ENCODE measurements at places on chromosomes 5 and 9.

DNA sequence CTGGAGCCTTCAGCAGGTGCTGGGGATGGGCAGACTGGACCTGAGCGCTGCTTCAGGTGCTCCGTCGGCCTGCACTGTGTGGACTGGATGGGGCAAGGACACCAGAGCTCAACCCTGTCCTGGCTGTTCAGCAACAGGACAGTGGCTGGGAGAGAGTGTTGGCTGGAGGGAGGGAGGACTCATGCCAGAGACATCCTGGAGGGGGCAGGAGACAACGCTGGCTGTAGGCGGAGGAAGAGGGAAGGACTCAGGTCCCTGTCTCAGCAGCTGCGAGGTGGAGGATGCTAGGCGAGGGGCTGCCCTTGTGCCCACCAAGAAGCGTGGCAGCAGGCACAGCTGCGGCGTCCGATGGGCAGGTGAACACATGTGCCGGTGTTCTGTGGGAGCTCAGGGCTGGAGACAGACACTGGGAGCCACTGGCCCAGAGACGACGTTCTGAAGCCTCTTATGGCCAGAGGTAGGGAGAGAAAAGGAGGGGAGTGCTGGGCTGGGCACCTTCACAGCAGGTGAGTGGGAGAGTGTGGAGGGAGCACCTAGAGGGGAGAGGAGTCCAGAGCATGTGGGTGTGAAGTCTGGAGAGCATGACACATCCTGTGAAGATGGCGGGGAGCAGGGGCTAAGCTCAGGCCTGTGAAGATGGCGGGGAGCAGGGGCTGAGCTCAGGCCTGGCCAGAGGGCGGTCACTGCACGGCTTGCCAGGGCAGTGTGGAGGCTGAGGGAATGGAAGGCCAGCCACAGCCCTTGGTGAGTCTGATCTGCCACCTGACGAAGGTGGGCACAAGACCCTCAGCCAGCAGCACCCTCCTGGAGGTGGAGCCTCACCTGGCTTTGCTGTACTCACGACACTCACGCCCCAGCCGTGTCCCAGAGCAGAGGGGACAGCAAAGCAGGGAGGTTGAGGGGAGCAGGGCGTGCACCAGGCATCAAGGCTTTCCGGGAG is 79.1 kb upstream of the FCN1 start:
- no peak for DNase-seq

- DNase-seq, result no peak
Observed at GRCh38 chr5:133147815-133148567, 96.2 kb downstream of the HSPA4 start.

DNA sequence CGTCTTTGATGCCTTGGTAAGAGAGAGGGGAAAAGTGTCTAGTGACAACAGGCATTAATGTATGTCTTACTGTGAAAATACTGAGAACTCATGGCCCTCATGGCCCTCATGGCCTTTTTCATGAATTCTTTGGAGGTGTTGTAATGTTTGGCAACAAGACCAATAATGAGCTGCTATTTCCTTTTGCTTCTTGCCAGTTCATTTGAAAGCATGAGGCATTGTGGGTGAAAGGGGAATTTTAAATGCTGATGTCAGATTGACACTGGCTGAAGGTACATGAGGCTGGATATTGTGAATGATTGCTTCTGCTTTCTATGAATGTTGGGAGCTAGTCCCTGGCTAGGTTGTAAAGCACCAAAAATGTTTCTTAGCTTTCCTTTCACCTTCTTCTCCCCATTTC is 79.2 kb downstream of the DOCK2 start:
- no peak for DNase-seq

DNA sequence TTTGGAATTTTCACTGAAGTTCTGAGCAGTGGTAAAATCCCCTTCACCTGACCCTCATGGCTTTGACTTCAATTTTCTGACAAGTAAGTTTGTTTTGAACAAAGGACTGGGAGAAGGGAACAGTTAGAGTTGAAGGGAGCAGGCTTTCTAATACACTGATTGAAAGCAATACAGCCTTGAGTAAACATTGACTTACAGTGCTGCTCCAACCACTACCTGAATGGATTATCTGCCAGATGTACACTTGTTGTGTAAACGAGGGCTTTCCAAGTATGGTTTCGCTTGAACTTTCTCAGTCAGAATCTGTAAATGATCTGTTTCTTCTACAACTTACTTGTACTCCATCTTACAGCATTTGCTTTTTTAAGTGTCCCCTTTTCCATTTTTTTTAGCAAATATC is 1414.9 kb upstream of the NUDT12 start:
- DNase-seq, result no peak

DNA sequence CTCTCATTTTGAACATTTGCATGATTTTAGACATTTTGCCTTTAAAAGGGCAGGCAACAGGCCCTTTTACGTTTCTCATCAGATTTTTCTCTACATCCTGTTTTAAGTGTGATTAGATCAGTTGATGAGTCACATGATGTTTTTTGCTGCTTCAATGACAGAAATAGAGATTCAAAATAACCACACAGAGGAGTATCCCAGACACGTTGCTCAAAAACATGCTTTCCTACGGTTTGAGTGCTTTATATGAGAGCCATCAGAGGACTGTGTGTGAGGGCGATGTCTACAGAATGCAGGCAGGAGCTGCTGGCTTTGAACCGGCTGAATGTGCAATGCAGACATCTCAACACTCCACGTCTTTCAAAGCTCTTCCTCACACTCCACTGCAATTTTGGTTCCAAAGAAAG is 42.1 kb downstream of the OTULIN start:
- no peak for DNase-seq

GRCh38 chr9:13291718-13292117 is 12.2 kb upstream of the MPDZ start:
- no peak for DNase-seq

DNA sequence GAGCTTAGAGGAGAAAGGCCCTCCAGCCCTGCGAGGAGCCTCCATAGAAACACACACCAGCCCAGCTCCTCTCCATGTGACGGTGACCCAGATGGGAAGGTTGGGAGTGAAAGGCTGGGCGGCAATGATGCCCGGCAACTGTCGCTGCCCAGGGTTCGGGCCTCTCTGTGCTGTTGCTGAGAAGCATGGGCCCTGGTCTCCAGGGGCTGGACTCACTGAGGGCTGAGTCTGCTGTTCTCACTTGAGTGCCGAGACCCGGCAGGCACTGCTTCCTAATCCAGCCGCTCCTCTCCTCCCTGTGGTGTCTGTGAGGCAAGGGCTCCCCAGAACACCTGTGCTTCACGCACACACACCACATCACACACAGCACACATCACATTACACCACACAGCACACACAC is 493.6 kb downstream of the GADD45G start:
- no peak for DNase-seq

GRCh38 chr9:76465442-76466298 is 6.7 kb downstream of the GCNT1 start:
- no peak for DNase-seq

DNA sequence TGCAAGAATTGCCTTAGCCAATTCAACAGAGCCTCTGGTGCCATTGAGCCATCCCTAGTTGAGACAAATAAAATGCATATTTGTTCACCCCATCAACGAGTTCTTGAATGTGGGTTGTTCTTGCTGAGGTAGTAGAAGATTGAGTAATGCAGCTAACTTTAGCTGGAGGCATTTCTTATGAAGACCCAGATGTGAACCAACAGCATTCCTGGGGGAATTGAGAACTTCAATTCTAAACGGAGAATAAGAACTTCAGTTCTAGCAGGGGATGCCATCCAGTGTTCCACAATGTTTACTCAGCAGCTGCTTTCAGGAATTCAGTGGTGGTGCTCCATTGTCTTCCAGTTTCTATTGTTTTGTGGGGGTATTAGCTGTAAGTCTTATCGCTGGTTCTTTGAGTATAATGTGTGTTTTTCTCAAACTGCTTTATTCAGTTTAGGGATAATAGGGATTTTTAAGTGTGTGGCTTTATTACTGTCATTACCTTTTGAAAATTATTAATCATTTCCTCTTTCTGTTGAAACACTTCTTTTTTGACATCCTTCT is 1968.2 kb upstream of the NUDT12 start:
- no peak for DNase-seq

GRCh38 chr9:113176803-113177202 is 26.0 kb downstream of the SLC31A2 start:
- no peak for DNase-seq

GRCh38 chr5:161778796-161779195 is 69.1 kb upstream of the GABRA1 start:
- DNase-seq, result no peak

DNA sequence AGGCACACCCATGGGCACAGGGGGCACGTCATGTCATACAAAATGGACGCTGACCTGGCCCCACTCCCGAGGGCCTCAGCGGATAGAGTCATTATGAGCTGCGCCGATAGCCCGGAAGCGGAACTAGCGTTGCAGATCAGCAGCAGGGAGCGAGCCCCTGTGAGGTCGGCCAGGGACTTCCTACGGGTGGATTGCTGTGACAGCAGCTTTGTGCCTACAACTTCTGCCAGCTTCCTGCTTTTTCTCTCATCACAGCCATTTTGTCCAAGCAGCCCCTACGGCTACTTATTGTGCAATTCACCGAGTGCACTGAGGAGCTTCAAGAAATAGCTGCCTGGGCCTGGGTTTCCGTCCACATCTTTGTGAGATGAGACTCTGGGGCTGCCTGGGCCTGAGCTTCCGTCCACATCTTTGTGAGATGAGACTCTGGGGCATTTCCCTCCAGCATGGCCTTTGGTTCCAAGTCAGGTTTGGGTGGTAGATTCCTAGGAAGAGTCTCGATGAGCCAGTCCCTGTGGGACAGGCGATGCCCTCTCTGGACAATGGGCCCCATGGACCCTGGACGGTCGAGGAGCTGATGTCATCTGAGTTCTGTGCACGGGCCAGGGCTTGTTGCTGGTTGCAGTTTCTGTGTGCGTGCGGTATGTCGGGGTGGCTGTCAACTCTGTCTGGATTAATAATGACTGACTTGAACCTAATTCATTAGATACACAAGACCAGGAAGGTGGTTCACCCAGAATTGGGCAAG is 67.0 kb upstream of the GNE start:
- no peak for DNase-seq

DNA sequence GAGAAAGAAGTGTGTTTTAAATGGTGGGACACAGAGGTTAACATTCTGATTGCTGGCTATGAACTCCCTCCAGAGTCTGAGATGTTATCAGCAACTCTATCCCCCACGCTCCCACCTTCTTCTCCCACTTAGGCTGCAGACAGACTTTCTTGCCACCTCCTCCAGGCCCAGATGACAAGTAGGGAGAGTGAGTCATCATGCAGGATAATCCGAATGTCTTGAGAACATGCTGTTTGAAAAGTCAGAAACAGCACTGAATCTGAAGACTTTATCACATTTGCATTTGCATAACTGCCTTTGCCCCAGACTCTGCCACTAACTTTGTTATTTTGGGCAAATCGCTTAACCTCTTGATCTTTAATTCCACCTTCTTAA is 139.8 kb downstream of the ESM1 start:
- DNase-seq, result no peak

DNA sequence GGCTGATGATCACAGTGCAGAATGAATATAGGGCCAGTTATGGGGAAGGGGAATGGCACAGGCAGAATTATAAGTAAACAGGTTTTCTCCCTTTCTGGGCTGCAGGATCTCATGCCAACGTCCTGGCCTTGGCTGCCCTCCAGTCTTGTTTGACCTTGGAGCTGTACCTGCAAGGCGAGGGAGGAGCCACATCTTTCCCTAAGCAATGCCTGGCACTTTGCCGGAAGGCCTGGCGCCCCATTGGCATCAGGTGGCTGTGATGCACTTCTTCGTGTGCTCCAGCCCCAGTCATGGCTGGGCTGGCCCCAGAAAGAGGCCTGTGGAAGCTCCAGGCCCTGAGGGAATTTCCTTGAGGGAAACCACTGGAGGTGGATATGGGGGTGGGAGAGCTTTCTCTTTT is 16.7 kb upstream of the IQGAP2 start:
- no peak for DNase-seq

GRCh38 chr9:93821307-93821703 is 133.8 kb downstream of the BARX1 start:
- no peak for DNase-seq

DNA sequence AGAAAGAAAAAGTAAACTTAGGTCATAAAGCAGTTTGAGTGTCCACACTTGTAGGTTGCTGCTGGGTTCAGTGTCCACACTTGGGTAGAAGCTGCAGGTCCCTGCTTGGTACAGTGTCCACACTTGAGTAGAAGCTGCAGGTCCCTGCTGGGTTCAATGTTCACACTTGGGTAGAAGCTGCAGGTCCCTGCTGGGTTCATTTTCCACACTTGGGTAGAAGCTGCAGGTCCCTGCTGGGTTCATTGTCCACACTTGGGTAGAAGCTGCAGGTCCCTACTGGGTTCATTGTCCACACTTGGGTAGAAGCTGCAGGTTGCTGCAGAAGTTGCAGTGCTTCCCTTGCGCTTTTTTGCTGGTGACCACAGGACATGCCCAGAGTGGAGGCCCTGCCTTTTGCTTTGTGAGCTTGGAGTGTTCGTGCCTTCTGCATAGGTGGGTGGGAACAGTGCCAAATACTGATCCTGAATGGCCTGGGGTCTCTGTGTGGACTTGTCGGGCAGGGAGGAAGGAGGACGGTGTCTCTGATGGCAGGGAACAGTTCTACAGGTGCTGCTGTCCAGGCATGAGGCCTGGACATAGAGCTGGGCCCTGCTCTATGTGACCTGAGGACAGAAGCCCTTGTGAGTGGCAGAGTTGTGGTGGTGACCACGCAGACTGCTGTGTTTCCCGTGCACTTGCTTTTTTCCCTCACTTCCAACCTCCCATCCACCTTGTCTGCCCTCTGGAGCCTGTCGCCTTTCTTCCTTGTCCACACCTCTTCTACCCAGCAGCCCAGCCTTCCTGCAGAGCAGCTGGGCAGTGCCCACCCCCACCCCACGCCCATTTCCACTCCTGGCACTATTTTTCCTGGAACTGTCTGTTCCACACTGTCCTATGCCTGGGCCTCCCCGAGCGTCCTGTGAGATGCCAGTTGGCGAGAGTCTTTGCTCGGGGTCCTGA is 120.8 kb downstream of the EHMT1 start:
- DNase-seq, result no peak

- no peak for DNase-seq
Observed at GRCh38 chr5:126268697-126269315, 154.4 kb upstream of the GRAMD2B start.

DNA sequence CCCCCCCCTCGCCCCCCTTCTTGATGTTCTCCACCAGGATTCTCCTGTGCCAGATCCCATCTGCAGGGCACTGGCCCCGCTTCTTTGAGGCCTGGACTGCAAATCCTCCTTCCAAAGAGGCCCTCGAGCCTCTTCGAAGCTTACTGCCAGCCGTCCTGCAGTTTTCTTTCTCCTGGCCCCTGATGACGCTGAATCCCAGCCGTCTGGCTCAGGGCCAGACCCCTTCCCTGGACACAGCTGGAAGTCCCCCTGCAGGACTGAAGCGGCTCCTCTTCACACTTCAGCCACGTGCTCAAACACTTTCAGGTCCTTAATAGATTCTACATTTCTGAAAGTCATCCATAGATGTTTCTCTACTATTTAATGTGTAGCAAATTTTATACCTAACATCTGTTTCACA is 121.5 kb downstream of the EHMT1 start:
- DNase-seq, result no peak

Data from thoracic aorta (tissue), 2 donors.